Hippocampal formation (tissue), 2 donors: ENCODE measurements at places on chromosomes 2 and 18.

GRCh38 chr2:15773204-15773603, 167.1 kb upstream of the MYCN start:
- no peak for DNase-seq

GRCh38 chr2:121625953-121626352, 23.3 kb downstream of the CLASP1 start:
- no peak for DNase-seq

DNA sequence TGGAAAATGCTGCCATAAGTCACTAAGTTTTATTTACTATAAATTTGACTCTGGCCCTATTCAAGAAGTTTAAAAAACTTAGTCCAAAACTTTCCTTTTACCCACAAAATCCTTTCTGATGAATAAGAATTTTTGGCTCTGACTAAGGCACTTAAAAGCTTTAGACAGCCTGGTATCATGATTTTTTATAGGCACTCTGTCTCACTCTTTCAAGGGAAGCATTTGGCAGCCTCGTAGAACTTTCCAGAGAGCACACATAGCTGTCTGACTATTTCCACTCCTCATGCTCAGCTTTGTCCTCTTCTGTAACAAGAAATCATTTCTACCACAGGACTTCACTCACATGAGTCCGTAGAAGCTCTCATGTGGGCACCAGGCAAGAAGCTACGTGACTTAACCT, 32.3 kb upstream of the XDH start:
- DNase-seq: no peak

DNA sequence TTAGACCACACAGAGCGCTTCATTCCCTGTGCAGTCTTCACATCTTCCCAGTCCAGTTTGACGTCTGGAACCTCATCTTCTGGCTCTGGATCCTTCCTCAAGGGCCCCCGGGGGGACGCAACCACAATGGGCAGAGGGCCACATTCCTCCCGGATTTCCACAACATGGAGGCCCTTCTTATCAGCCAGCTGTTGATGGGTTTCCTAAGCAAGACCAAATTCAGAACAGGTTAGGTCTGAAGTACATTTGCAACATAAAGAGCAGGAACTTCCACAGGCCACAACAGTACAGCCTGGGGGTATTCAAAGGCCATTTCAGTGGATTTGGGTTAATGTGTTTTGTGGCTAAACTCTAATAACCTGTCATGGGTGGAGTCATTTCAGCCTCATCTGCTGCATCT, 34.2 kb downstream of the MRPS5 start:
- no peak for DNase-seq

GRCh38 chr18:77495982-77496690, 246.5 kb downstream of the GALR1 start:
- DNase-seq: no peak

DNA sequence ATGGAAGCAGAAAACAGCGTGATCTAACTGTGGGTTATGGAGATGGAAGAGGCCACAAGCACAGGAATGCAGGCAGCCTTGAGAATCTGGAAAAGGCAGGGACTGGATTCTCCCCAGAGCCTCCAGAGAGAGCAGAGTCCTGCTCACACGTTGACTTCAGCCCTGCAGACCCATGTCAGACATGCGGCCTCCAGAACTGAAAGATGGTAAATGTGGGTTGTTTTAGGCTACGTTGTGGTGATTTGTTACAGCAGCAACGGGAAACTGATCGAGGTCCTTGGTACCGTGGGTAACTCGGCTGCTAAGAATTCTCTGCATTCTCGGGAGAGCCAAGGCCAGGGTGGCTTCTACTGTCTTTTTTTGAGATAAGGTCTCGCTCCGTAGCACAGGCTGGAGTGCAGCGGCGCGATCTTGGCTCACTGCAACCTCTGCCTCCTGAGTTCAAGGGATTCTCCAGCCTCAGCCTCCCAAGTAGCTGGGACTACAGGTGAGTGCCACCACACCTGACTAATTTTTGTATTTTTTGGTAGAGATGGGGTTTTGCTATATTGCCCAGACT, 97.1 kb downstream of the ACKR3 start:
- no peak for DNase-seq

- DNase-seq: no peak
These were observed 170.5 kb upstream of the DOK6 start for GRCh38 chr18:69230204-69230603.

GRCh38 chr2:8098476-8099266, 583.2 kb upstream of the ID2 start:
- DNase-seq: no peak

GRCh38 chr2:173568054-173568453, 213.4 kb downstream of the CDCA7 start:
- DNase-seq: no peak

DNA sequence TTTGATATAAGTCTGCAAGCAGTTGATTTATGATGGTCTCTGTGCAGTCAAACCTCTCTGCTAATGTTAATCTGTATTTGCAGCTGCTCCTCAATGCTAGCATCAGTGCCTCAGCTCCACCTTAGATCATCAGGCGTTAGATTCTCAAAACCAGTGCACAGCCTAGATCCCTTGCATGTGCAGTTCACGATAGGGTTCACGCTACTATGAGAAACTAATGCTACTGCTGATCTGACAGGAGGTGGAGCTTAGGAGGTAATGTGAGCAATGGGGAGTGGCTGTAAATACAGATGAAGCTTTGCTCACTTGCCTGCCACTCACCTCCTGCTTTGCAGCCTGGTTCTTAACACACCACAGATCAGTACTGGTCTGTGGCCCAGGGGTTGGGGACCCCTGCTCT, 18.4 kb downstream of the RBKS start:
- DNase-seq: no peak

DNA sequence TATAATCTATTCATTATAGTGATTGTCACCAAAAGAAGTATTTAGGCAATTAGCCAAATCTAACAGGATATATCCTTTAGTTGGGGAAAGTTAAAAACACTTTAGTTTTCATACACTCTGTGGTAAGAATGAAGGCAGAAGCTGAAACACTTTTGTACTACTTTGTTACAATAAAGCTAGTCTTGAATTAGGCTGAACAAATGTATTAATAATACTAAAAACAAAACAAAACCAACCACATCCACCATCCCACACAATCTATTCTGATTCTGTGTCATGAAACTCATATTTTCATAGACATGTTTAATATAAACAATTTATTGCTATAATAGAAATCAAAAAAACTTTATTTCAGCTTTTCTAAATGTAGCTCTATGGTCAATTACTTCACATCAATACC, 508.8 kb downstream of the ZEB2 start:
- DNase-seq: no peak

GRCh38 chr2:136538489-136538888, 226.9 kb upstream of the THSD7B start:
- DNase-seq: peak; percentile 50

DNA sequence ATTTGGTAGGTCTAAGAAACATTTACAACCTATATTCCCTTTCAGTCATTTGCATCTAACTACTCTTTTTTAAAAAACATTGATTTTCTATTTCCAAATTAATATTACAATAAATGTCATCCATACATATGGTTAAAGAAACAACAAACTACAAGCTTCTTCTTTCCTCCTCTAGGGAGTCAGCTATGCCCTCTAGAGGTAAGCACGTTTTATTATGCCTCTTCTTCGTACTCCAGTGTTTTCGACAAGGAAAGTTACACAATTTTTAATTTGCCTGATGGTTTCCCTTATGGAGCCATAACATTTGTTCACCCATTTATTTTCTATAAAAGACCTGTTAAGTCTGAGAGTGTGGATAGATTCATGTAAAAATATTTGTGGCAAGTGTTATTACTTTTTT, 183.4 kb upstream of the CDH7 start:
- peak; percentile 36 for DNase-seq

DNA sequence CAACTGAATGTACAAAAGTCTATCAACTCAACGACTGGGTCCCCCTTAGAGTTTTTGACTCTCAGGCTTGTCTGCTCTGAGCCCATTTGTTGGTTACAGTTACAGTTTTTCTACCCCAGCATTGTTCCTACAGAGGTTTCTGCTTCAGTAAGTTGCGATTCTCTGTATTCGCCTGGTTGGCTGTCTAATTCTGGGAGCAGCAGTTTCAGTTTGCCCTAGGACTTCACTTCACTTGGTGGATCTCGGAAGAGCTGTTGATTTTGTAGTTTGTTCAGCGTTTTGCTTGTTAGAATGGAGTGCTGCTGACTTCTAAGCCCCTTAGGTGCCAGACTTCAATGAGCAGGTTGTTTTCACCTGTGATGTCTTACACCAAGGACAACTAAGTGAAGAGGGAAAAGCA, 296.5 kb upstream of the EPAS1 start:
- DNase-seq: no peak

DNA sequence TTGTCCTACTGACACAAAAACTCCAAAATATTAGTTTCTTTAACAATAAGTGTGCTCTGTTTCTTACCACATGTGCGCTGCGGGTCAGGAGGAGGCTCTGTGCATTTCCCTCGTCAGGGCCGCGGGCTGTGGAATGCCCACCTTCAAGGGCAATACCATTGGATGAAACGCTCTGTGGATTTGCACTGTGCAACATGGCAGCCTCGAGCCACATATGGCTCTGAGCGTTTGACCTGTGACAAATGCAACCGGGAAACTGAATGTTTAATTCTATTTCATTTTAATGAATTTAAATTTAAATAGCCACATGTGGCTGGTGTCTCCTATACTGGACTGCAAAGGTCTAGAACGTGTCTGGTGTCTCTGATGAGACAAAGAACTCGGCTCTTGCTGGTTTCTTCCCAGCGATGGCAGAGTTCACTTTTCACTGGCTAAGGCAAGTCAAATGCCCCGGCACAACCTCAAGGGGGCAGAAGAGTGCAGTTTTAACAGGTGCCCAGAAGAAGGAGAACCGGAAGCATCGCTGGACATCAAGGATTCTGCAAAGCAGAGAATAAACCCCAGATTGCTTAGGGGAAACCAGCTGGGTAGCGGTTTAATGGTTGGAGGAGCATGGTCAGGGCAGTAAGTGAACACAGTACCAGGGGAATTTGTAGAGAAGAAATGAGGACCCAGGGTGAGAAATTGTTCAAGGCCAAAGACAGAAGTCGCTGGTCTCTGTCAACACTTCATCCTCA, 37.0 kb upstream of the TMEM18 start:
- no peak for DNase-seq

DNA sequence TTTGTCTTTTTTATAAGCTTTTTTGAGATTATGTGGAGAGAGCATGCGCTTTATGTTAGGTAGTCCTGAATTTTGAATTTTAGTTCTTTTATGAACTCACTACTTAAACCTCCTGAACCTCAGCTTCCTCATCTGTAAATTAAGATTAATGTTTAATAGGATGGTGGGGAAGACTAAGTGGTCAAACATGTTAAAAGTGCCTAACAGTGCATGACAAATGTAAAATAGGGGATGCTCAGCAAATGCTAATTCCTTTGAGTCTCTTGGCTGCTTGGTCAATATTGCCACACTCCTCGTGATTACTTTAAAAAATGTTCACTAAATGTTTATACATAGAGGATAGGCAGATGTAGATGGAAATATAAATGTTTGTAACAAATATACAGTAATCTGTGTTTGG, 6.8 kb downstream of the BIRC6 start:
- DNase-seq: no peak

DNA sequence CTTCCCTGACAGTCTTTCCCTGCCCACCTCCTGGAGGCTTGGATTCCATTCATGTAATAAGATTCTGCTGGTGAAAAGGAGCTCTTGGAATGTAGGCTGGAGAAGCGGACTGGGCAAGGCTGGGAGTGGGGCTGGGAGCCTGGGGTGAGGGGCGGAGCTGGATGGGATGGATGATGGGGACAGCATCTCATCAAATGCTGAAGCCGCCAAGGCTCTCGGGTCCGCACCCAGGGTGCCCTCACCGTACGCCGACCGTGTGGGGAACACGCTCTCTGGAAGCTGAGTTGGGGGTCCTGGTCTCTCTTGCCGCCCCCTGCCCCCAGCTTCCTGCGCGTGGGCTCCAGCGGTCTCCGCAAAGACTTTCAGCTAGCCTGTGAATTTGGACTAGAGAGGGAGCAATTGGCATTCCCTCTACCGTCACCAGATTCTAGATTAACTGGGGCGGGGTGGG, 9.1 kb downstream of the RAX start:
- DNase-seq: no peak

GRCh38 chr2:15560140-15560987, 770 bp downstream of the NBAS start:
- no peak for DNase-seq

DNA sequence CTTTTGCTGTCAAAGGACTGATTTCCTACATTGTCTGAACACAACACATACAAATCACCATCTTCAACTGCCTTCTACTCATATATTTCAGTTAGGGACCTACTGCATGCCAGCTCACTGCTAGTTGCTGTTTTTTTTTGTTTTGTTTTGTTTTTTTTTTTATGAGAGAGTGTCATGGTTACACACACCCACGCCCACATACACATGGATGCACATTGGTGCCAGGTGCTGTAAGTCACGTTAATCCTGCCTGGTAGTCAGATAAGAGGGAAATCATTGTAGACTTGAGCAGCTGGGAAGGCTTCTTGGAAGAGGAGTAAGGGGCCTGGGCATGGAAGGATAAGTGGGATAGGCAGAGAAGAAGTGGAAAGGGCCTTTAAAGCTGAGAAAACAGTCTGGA, 209.9 kb downstream of the TDRD15 start:
- DNase-seq: no peak

- no peak for DNase-seq
These were observed 32.3 kb upstream of the COL6A3 start for GRCh38 chr2:237446338-237446665.

DNA sequence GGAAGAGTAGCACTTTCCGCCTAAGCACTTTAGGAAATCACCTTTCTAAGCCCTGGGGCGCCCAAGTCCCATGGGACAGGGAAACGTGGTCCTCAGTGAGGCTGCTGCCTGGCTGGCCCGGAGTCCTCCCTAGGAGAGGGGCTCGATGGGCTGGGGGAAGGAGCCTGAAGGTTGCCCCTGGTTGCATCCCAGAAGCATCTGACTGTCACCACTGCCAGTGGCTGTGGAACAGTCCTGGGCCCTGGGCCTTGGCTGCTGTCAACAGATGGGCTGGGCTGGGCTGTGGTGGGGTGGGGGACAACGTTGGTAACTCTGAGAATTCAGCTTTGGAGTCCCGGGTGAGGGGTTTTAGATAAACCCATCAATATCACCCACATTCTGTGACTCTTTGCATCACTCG, 22.5 kb downstream of the ASB1 start:
- no peak for DNase-seq

- no peak for DNase-seq
These were observed 542.3 kb upstream of the TNP1 start for GRCh38 chr2:217402144-217402543.

GRCh38 chr2:56648802-56649201, 465.0 kb downstream of the CCDC85A start:
- no peak for DNase-seq

DNA sequence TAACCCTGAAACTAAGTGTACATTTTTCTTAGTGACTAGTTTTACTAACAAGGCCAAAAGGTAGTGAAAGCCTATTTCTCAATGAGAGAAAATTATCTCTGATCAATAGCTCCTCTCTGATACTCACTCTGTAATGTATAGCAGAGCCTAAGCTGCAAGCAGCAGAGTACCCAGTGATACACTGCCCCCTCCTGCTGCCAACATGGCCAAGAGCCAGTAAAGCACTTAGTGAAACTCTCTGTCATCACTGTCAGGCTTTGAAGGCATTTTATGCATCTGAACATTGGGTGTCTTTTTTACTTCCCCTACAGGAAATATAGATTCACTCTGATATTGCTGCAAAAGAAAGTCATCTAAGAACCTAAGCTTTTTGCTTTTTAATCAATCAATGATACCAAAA, 784.1 kb upstream of the CDH7 start:
- DNase-seq: no peak
